Hepatocyte (in vitro differentiated cells): ENCODE measurements at places on chromosomes 3 and 15. TPM values are rescaled to one million over a fixed set of nuclear protein-coding genes. Genes with fewer than 3 reads are reported as not detected.
A peak's percentile ranks its signal among the peaks of the same experiment; 100 is the strongest.

DNA sequence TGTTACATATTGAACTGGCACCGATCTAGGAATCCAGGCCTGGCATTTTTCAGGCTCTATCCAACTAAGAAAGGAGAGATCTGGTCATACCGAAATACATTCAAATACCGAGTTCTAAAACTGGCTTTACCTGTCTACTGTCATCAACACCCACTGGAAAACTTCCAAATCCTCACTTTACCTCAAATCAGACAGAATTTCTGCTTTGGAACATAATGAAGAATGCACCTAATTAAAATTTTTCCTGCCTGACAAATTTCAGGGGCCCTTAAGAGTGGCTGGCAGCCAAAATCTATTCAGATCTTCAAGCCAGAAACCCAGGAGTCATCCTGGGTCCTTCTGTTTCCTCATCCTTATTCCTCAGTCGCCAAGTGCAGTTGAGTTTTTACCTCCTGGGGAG, 198.6 kb upstream of the FEZF2 start:
- DNase-seq, result no peak

The PLSCR2 gene
- total RNA-seq, result not detected in 2 replicates

DNA sequence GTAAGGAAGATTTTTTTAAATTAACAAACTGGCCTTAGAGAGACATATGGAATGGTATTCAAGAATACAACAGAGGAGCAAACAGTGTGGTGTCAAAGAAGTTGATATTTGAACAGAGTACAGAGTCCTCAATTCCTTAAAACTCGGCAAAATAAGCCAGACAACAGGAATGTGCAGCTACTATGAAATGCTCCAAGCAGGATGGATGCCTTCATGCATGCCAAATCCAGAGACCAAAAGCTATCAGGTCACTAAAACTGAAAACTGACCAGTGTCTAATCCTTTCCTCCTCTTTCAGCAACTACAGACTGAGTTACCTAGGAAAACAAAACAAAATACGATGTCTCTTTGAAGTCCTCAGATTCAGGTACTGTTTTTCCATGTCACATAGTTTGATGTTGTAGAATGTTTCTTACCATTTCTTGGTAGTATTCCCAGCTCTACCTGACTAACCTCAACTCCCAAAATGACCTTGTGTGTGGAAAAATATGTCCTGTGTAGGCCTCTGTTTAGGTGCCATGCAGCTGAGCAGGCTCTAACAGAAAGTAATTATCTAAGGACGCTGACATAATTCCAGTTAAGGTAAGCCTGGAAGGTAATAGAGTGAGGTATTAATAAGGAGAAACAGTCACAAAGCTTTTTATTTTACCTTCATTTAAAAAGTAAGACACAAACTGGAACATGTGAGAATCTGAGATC, 46.9 kb downstream of the TBL1XR1 start:
- no peak for DNase-seq

GRCh38 chr3:44920081-44920480, 45.7 kb downstream of the TGM4 start:
- DNase-seq, result no peak

The UCN2 gene
- 0.08 and 0.30 TPM in 2 replicates for total RNA-seq

DNA sequence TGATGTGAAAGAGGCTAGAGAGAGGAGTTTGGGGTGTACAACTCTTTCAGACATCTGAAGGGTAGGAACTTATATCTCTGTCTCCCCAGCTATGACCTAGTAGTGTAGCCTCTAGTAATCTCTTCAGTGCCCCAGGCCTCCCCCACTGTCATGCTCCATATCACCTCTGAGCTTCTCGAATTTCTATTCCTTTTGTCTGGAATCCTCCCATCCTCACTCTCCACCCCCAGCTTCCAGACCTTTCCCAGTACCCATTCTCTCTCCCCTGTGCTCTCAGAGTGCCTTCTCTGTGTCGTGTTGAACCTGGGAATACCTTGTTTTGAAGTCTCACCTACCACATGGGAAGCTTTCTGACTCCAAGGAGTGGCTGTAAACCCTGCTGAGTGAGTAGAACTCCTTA, 3.6 kb upstream of the RBPMS2 start:
- no peak for DNase-seq

DNA sequence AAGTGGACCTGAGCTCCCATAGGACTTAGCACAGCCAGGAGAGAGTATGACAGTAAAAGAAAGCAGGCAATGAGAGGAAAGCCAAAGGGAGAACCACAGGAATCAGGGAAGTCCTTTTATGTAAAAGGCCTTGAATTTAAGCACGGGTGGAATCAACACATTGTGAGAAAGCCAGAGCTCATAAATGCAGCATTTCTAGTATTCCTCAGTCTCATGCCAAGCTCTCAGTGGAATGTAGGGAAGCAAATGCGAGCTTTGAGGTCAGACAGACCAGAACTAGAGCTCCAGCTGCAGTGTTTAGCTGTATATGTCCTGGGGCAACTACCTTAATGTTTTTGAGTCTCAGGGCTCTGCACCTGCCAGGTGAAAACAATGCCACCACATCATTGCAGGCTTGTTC, 132.1 kb upstream of the TRIM42 start:
- DNase-seq, result no peak

DNA sequence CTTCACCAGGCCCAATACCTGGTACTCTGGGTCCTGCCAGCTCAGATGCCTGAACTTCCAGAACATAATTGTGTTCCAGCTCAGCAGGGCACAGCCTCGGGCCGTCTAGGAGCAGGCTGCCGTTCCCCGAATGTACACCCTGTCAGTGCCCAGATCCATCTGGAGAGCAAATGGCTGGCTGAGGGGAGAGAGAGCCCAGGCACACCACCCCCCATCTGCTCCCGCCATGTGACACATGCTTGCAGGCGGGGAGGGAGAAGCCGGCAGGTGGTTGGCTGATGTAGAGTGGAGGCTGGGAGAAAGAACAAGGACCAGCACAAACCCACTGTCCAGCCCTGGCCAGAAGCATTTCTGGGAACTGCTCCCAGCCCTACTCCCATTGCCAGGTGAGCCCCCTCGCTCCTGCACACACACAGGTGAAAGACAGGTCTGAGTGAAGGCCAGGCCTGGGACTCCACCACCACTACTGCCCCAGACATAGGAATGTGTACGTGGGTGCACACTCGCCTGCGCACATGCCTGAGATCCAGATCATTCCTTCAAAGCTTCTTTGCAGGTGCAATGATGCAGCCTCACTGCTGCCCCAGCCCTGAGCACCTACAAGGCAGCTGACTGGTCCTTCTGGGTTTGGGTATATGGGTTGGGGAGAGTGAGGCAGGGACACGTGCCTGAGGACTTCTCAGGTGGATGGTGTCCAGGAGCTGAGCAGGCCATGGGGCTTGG, 53.5 kb downstream of the SEMA5B start:
- no peak for DNase-seq

DNA sequence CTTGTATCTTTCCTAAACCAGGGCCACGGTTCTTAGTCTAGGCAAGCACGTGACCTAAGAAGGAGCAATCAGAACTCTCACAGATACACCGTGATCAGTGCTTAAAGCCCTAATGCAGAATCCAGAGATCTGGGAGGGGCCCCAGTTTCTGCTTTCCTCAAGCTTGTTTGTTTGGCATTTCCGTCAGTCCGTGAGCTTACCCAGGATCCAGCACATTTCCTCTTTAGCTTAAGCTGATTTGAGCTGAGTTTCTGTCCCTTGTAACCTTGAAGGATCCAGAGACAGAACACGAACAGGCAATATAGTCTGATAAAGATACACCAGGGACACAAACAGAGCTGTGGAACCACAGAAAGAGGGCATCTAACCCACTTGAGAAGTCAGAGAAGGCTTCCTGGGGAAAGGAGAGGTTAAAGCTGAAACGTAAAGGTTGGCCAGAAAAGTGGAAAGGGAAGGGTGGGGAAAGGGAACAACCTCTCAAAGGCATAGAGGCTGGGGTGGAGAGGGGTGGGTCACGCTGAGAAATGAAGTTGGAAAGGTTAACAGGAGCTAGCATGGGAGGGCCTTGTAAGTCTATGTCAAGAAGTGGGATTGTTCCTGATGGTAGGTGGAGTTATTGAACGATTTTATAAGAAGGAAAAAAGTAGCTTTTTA, 42.1 kb upstream of the RARB start:
- DNase-seq, result peak; percentile 50

DNA sequence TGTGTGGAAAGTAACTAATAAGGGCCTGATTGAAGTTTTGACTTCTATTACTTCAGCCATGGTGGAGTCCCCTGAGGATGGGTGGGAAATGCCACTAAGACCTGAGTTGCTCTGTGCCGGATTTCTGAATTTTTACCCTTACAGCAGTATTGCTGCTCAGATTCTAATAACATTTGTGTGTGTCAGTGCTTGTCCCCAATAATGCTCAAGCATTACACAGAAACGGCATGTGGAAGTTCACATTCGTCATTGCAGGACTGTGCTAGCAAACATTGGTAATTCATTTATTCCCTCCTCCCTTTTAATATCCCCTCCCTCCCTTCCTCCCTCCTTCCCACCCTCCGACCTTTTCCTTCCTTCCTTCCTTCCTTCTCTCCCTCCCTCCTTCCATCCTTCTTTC, 484.5 kb upstream of the ONECUT1 start:
- DNase-seq, result no peak

- peak; percentile 66 for DNase-seq
Measured at GRCh38 chr3:185825639-185826481, 1.0 kb upstream of the IGF2BP2 start.

The ANKRD63 gene
- 0.30 TPM in 1 of 2 replicates, not detected in the other for total RNA-seq

The FRMD4B gene
- total RNA-seq, result 20.7 and 28.1 TPM in 2 replicates
